ENCODE measurements at places on chromosomes 3 and 15. TPM values are rescaled to one million over a fixed set of nuclear protein-coding genes. Genes with fewer than 3 reads are reported as not detected.

DNA sequence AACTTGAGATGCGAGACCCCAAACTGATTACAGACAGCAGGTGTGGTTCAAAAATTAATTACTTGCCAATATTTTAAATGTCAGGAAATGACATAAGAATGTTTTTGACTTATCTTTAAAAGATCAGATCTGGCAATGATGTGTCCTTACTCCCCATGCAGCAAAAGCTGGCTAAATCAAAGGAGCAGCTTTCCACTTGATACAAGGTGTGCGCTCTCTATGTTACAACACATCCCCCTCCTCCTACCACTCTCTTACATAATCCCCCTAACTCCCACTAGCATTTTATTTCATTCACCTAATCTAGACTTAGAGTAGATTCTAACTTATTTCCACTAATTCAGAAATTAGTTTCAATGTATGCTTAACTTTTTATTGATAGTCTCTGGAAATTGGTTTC is 609.0 kb downstream of the GRM7 start:
- no peak for DNase-seq

DNA sequence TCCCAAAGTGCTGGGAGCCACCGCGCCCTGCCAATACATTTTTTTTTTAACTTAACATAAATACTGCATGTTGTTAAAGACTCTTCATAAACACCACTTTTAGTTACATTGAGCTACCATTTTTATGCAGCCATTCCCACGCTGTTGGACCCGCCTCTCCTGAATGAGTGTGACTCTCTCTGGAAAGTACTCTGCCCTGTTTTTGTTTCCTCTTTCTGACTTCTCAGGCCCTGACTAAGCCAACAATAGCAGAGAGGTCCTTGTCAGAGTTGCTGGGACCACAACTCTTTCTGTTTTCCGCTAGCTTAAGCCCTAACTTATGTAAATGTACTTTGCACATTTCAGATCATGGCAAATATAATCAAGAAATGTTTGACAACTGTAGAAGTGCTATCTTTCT is 35.2 kb downstream of the PARP15 start:
- DNase-seq, result no peak

DNA sequence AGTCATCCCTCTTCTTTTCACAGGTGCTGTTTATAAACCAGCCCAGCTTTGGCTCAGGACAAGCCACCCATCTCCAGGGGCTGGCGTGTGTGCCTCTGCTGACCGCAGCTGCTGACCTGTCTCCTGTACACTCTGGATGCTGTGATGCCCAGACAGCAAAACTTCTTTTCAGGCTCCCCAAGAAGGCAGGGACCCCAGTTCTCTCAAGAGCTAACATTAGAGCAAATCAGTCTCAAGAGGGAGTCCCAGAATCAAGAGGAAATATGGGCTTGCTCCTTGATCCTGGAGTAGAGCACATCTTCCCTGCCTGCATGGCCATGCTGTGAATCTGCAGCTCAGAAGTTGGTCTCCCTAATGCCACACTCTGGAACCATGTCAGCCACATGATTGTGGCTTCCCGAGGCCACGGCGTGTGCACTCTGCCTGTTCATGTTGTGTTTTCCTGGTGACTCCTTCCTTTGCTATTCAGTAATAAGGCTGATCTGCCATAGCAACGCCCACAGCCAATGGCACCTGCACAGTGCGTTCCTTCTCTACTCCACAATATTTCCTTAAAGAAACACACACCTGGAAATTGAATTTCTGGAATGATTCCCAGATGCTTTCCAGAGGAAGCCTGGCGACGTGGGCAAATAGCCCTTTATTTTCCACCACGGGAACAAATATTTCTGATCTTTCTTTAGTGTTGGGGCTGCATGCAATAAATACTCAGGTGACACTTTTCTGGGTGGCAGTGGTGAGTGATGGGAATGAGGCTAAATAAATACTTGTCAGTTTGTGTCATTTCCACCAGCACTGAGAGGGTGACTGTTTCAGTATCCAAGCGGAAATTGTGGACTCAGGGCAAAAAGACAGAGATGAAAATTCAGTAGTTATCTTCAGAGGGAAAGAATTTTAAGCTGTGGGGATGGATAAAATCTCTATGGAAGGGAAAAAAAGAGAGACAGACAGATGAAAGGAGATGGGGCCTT is 21.9 kb upstream of the THSD4 start:
- no peak for DNase-seq

- DNase-seq, result no peak
Measured at GRCh38 chr3:123524981-123525380, 59.9 kb downstream of the HACD2 start.

DNA sequence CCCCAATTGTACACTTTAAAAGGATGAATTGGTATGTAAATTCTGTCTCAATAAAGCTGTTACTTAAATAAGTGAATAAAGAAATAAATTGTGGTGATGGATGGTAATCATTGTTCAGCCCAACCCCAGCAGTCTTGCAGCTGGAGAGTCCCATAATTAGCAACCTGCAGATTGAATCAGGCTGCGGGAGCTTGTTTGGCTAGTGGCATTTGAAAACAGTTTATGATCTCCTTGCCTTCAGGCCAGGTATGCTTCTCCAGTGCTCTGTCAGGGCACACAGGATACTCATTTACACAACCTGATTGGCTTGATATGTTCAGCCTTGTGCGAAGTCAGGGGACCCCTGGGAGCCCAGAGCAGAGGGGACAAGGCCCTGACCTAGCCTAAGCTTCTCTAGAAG is 16.5 kb upstream of the TSEN2 start:
- DNase-seq, result no peak

The CRABP1 gene
- not detected for total RNA-seq

- DNase-seq, result peak; percentile 36
Measured at GRCh38 chr3:48595526-48596121, 495 bp upstream of the COL7A1 start.

DNA sequence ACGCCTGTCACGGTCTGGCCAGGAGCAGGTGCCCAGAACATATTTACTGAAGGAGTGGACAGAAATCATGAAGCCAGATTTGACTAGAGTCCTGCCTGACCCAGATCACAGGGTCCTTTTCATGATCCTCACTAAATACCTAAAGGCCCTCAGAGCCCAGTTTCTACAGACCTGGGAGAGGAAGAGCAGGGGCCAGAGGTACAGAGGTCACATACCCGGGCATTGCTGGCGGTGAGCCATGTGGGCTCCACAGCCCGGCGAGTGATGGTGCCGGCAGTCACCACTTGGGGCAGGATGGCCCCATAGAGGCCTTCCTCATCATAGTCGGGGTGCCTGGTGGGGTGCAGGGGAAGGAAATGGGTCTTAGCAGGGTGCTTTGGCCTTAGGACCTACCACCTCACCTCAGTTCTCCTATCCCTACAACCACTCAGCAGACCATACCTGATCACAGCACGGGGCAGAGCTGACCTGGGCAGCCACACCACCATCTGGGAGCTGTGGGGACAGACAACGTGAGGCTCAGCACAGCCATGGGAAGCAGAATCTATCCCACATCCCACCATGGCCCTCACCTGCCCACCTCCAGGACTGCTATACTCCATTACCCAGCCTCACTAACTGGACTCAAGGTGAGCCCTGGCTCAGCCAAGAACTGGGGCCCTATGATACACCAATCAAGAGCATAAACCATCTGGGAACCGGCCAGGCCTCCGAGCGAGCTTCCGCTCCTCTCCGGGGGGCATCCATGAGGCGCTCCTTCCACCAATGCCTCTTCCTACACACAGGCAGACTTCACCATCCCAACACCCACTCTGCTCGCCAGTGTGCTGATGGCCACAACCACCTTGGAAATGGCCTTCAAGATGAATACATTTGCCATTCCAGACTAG is 12.9 kb downstream of the POLG start:
- no peak for DNase-seq

The MYO5C gene
- total RNA-seq, result 7.7 TPM

DNA sequence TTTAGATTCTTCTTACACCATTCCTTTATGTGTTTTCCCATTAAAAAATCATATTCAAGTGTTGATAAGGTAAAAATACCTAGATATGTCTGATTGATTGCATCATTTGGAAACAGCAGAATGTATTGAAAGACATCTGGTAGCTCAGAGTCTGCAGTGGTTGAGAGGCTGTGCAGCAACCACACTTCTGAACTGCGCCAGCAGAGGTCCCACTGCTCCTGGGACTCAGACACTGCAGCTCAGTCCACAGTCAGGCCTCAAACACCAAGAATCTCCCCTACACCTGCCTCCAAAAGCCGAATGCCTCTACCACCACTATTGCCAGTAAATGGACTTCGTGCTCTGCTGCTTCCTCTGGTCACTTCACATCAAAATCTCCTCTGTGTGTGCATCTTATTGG is 176.9 kb upstream of the LMCD1 start:
- DNase-seq, result no peak

DNA sequence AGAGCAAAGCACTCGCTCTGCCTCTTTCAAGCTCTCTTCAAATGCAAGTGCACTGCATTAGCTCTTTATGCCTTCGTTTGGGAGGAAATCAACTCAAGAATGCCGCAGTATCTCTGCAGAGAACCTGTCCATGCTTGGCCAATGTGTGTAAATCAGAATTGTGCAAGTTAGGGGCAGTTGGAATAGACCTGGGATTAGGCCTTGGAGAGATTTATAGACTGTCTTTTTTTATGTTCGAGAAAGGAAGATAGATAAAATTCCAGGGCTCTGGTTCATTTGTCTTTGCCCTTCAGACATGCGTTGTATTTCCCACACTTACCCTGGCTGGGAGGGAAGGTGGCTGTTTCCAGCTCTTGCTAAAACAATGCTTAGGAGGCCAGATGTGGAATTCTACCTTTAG is 163.7 kb downstream of the MOBP start:
- DNase-seq, result no peak

The ERICH6 gene
- not detected for total RNA-seq

The ACTC1 gene
- 0.38 TPM for total RNA-seq

The CCR1 gene
- 15.9 TPM for total RNA-seq

Data from omental fat pad (tissue), 4 donors.